ENCODE measurements at places on chromosomes 13 and 19.
A peak's percentile ranks its signal among the peaks of the same experiment; 100 is the strongest.

DNA sequence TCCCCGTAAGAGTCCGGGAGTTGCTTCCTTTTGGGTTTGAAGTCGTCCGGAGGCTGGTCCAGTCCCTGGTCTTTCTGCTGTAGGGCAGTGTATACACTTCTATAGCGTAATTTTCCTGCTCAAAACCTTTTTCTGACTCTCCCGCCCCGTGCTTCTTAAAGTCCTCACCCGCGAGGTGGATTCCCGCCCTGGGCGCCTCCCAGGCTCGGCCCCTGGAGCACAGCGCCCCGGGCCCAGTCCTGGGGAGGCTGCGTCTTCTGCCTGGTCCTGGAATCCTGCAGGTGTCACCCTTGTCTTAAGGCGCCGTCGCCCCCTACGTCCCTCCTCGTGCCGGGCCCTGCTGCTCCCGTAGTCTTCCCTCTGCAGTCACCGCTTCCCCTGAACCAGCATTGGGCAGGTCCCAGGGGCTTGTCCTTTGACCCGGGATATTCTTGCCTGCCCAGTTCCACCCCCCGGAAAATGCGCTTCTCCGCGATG, 34.4 kb upstream of the ZNF808 start:
- DNase-seq: no peak

GRCh38 chr13:105740739-105741138, 794.7 kb downstream of the EFNB2 start:
- no peak for DNase-seq

DNA sequence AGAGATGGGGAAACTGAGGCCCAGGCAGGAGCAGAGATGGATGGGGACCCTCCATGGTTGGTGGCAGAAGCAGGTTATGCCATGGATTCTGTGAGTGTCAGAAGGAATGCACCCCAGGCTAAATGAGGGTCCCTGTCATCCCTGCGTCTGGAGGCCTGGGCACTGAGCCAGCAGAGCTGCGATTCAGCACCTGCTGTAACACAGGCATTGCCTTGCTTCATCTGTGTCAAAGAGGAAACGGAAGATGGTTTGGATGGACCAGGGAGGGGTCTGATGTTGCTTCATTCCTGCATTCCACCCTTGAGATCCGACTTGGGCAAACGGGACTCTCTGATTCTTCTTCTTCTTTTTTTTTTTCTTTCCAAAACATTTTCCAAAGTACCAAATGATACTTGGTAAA, 1.2 kb downstream of the C5AR1 start:
- DNase-seq: no peak

DNA sequence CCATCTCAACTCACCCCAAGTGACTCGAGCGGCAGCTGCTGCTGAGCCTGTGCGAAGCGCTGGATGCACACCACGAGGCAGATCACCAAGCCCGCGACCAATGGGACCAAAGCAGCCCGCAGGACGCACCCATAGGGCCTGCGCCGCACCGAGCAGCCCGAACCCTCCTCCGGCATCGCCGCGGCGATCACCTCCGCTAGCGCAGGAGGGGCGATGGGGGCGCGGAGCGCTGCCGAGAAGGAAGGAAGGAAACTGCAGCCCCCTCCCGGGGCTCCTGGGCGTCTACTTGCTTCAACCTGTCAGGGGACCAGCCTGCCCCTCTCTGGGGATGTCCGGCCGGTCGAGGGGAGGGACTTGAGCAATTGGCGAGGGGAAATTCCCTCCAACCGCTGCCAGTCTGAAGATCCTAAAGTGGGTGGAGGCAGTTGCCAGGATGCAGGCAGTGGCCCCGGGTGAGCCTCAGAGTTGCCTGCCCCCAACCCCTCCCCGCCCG, at the start of gene CD70:
Gene CD70, minus strand, starts transcription at position 324 of the 493 bp plus-strand sequence. Its CDS starts 148 bp downstream, at position 176.
- peak; percentile 86 for DNase-seq
